ENCODE measurements at places on chromosomes 11 and 22.

DNA sequence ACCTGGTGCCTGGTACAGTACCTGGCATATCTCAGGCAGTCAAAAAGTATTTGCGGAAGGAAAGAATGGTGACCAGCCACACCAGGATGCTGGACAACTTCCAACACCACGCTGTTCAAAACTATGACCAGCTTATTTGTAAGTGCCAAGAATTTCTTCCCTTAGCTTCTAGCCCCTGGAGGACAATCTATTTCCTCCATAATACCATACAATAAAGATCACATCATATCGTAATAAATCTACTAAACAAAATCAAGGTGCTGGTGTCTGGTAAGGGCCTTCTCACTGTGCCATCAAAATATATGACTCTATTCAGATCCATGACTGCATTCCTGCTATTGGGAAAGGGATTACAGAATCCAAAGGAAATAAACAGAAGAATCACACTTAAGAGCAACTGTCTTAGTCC, 51.5 kb downstream of the ALG9 start:
- no peak for DNase-seq

DNA sequence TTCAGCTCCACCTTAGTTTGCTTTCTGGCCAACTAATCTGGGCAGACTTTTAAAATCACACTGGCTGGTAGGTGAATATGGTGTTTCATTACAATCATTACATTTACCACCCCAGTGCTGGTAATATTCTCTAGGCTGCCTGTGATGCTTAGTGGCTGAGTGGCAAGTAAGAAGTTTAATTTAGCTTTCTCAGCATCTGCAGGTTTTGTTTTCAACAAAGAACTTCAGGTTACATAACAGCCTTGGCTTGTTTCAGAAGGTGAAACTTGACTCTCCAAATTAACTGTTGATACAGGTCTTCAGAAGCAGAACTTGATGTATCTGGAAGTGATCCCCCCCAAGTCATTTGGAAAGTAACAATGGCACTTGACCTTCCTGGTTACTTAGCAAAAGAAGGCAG, 423.3 kb upstream of the CCDC90B start:
- DNase-seq, result no peak

GRCh38 chr11:129210831-129211181, 18.7 kb upstream of the ARHGAP32 start:
- DNase-seq, result no peak

- no peak for DNase-seq
Observed at GRCh38 chr11:86787656-86788055, 12.7 kb upstream of the PRSS23 start.

DNA sequence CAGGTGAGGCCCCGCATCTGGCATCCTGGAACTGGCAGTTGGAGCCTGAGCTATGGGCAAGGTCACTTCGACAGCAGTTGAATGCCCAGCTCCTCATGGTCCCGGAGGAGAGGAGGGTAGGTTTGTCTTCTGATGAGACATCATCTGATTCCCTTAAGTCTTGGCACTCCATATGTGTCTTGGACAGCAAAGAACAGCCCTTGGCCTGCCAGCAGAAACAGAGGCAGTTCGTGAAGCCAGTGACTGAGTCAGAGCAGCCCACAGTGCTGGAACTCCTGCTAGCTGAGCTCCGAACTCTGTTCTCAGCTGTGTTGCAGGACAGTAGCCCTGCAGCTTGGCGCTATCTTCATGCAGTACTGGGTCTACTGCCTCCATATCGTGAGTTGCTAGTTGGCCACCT, 1.0 kb downstream of the DNHD1 start:
- DNase-seq, result no peak

DNA sequence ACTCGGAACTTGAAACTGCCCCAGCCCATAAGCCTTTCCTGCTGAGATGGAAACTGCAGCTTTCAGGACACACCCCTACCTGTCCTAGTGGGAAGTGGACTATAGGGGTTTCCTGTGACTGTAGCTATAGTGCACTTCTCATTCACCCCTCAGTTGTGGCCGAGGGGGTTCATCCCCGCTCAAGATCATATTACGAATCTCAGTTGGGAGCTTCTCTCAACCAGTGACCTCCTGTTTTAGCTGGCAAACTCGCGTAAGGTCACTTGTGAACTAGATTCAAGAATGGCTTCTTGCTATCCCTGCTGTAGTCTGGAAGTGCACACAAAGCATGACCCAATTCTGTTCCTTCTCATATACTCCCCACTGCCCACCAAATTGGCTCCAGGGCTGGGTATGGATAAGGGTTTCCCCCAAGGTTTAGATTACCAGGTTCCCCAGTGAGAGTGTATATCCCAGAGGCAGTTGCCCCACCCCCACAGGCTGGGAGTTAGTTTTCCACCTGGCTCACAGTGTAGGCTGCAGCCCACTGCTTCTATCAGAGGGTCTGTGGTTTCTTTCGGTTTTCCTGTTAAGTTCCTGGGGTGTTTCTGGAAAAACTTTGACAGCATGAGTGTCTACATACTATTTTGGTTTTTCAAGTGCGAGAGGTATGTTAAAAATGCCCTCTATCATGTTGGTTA, 812.9 kb downstream of the JRKL start:
- DNase-seq, result no peak

Data from left forelimb (tissue), 1 donor.